ENCODE measurements at places on chromosomes 5 and 9. TPM values are rescaled to one million over a fixed set of nuclear protein-coding genes. Genes with fewer than 3 reads are reported as not detected.
A peak's percentile ranks its signal among the peaks of the same experiment; 100 is the strongest.

- H3K27me3 ChIP-seq: no peaks in the 10 kb centered on the region
- DNase-seq: no peak
- no peak overlapping the region for H3K27ac ChIP-seq
These were observed 149.8 kb upstream of the RAPGEF1 start for GRCh38 chr9:131889437-131890251.

The ADRB2 gene
- total RNA-seq: 2.1 TPM

GRCh38 chr5:97425511-97425910 is 242.5 kb upstream of the RIOK2 start:
- H3K27ac ChIP-seq: no peak overlapping the region
- no peak for DNase-seq
- H3K36me3 ChIP-seq: no peaks in the 10 kb centered on the region
- H3K4me3 ChIP-seq: no peak overlapping the region
- H3K27me3 ChIP-seq: no peaks in the 10 kb centered on the region

- no peak overlapping the region for H3K4me3 ChIP-seq
- no peak overlapping the region for H3K27ac ChIP-seq
- no peak for DNase-seq
- no peaks in the 10 kb centered on the region for H3K27me3 ChIP-seq
- H3K36me3 ChIP-seq: no peaks in the 10 kb centered on the region
These were observed 24.3 kb downstream of the HMHB1 start for GRCh38 chr5:143836161-143836725.

GRCh38 chr9:120646948-120647347 is 67.0 kb upstream of the CDK5RAP2 start:
- H3K4me3 ChIP-seq: peak overlapping the region; percentile 2
- peak overlapping the region; percentile 90 for H3K27ac ChIP-seq
- DNase-seq: no peak
- H3K36me3 ChIP-seq: no peaks in the 10 kb centered on the region
- H3K4me1 ChIP-seq: no peaks in the 10 kb centered on the region
- no peaks in the 10 kb centered on the region for H3K27me3 ChIP-seq

The MEIKIN gene
- not detected for total RNA-seq

The BARHL1 gene
- not detected for total RNA-seq

The PLPPR1 gene
- 5.4 TPM for total RNA-seq

Data from right lobe of liver (tissue), 6 donors.